ENCODE measurements at places on chromosomes 12 and 14. TPM values are rescaled to one million over a fixed set of nuclear protein-coding genes. Genes with fewer than 3 reads are reported as not detected.

- peaks cover 22% of the 10 kb centered on the region for H3K4me1 ChIP-seq
- no peak overlapping the region for H3K27ac ChIP-seq
- peak; percentile 72 for DNase-seq
- no peak overlapping the region for H3K4me3 ChIP-seq
Observed at GRCh38 chr14:61456720-61457119, 135.3 kb downstream of the PRKCH start.

DNA sequence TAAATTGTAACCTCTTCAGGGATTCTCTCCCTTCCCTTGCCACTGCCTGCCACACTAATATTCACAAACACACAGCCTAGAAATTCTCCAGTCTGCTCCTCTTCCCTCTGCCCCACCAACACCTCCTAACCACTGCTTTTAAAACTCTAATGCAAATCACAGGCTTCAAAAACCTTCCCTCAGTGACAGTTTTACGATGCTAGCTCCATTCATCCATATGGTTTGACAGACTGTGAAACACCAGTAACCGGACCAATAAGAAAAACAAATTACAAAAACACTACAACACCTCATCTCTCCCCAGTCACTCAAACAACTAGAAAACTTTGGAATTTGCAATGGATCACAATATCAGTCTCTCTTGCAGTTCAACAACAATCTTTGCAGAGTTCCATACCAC lies 5.7 kb downstream of the DPF3 start:
- DNase-seq, result no peak
- peaks cover 24% of the 10 kb centered on the region for H3K4me1 ChIP-seq

GRCh38 chr12:51448618-51449256 lies 24.1 kb downstream of the SLC4A8 start:
- no peaks in the 10 kb centered on the region for H3K27me3 ChIP-seq
- H3K36me3 ChIP-seq, result no peaks in the 10 kb centered on the region
- H3K4me3 ChIP-seq, result no peak overlapping the region
- no peaks in the 10 kb centered on the region for H3K4me1 ChIP-seq
- no peak for DNase-seq

DNA sequence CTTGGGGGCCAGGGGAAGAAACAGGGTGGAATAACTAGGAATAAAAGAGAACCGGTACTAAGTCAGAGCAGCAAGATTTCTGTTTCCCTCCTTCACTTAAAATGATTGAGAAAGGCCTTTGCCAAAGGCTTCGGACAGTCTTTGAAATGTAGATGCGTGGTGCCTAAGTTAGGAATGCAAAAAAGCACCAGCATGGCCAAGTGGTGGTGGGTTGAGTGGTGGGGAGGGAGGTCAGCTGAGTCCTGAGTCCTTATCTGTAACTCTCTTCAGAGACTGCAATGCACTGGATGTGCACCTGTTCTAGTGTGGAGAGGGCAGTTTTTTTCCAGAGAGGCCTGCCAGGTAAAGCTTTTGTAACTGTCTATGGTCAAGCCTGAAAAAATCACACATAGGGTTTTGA lies 919.9 kb downstream of the FSCB start:
- no peaks in the 10 kb centered on the region for H3K27me3 ChIP-seq
- H3K27ac ChIP-seq, result no peak overlapping the region
- no peaks in the 10 kb centered on the region for H3K36me3 ChIP-seq
- H3K4me3 ChIP-seq, result no peak overlapping the region

KRT6A gene
- total RNA-seq, result 0.21 TPM

GPR137C gene
- 3.8 TPM for total RNA-seq

CEBPE gene
- total RNA-seq, result not detected

OAS2 gene
- total RNA-seq, result 3.1 TPM

AHNAK2 gene
- 68.7 TPM for total RNA-seq

DNA sequence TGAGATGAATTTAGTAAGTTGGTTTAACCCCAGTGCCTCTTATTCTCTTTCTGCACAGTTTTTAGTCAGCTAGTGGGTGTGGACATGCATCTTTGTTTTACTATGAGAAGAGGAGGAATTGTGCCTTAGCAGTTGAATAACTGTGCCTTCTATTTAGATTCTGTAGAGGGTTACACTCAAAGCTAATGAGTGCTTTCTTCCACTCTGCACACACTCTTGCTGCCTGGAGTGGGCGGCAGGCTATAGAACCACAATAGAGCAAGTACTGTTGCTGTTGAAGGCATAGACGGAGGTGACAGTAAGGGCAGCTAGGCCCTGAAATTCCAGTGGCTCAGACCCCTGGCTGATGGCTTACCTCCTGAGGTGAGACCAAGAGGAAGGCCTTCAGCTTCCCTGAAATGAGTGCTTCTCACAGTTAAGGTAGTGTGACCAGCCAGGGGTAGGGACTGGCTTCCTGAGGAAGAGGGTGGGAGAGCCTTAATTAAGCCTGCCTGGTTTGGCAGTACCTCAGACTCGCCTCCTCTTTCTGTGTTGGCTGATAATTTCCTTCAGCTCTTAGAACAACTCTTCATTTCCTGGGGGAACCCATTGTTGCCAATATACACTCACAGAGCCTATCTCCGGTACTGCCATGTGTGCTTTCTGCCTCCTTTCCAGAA lies 24.7 kb downstream of the SUSD6 start:
- H3K4me3 ChIP-seq, result no peak overlapping the region
- H3K36me3 ChIP-seq, result no peaks in the 10 kb centered on the region
- peaks cover 24% of the 10 kb centered on the region for H3K4me1 ChIP-seq
- H3K27ac ChIP-seq, result no peak overlapping the region
- no peaks in the 10 kb centered on the region for H3K27me3 ChIP-seq
- DNase-seq, result no peak

GRCh38 chr14:59325906-59326305 lies 137.4 kb downstream of the DAAM1 start:
- H3K4me3 ChIP-seq, result no peak overlapping the region
- no peak overlapping the region for H3K27ac ChIP-seq
- H3K36me3 ChIP-seq, result peaks cover 6% of the 10 kb centered on the region
- no peak for DNase-seq
- H3K4me1 ChIP-seq, result peaks cover 10% of the 10 kb centered on the region
- H3K27me3 ChIP-seq, result no peaks in the 10 kb centered on the region

DNA sequence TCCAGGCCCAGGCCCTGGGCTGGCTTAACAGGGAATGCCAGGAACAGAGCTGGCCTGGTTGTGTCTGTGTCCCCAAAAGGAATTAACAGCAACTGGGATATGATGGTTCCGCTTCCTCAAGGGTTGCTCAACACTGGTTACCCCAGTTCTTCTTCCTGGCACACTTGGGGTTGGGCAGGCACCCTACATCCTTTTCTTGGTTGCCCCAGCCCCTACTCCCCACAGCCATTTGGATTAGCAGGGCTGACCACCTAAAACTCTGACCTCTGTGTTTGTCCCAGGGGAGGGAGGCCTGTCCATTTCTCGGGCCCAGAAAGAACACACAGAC lies 30.8 kb downstream of the NCKAP5L start:
- peaks cover 51% of the 10 kb centered on the region for H3K36me3 ChIP-seq
- no peaks in the 10 kb centered on the region for H3K4me1 ChIP-seq
- no peaks in the 10 kb centered on the region for H3K27me3 ChIP-seq
- no peak overlapping the region for H3K4me3 ChIP-seq
- DNase-seq, result no peak

GRCh38 chr14:71290960-71291466 lies 383.8 kb downstream of the PCNX1 start:
- H3K36me3 ChIP-seq, result no peaks in the 10 kb centered on the region
- H3K27me3 ChIP-seq, result no peaks in the 10 kb centered on the region
- H3K4me1 ChIP-seq, result no peaks in the 10 kb centered on the region

ZNF605 gene
- 11.0 TPM for total RNA-seq

DNA sequence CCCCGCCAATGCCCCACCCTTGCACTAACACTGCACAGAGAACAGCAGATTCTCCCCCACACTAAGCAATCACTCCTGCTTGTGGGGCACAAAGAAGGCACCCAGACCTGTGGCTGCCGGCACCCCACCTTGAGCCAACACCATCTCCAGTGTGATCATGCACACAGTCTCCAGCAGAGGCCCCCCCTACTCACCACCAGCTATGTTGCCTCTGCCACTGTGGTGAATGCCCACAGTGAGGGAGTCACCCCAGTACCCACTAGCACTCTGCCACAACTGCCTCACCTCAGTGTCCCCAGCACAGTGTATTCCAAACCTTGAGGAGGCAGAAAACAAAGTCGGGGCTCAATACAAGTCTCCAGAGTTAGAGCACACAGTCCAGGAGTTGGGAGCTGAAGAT lies 261.7 kb upstream of the SSTR1 start:
- H3K4me3 ChIP-seq, result no peak overlapping the region
- DNase-seq, result no peak
- H3K27ac ChIP-seq, result no peak overlapping the region
- H3K4me1 ChIP-seq, result no peaks in the 10 kb centered on the region
- no peaks in the 10 kb centered on the region for H3K36me3 ChIP-seq
- H3K27me3 ChIP-seq, result no peaks in the 10 kb centered on the region

GRCh38 chr12:3418609-3419390 lies 72.2 kb upstream of the PRMT8 start:
- H3K4me3 ChIP-seq, result no peak overlapping the region
- H3K36me3 ChIP-seq, result no peaks in the 10 kb centered on the region
- H3K27ac ChIP-seq, result no peak overlapping the region
- H3K27me3 ChIP-seq, result no peaks in the 10 kb centered on the region

TEDC1 gene
- 29.9 TPM for total RNA-seq

- peaks cover 18% of the 10 kb centered on the region for H3K4me1 ChIP-seq
- no peak overlapping the region for H3K27ac ChIP-seq
- H3K36me3 ChIP-seq, result no peaks in the 10 kb centered on the region
Observed at GRCh38 chr12:31326736-31327659, 1.0 kb upstream of the SINHCAF start.

LTBR gene
- total RNA-seq, result 102 TPM

Measured in endothelial cell of umbilical vein (primary cell).